Activated effector memory CD4-positive, alpha-beta T cell treated with Interleukin-2 at 50 U/mL for 16 hours (primary cell): ENCODE measurements at places on chromosomes 7 and 10.

DNA sequence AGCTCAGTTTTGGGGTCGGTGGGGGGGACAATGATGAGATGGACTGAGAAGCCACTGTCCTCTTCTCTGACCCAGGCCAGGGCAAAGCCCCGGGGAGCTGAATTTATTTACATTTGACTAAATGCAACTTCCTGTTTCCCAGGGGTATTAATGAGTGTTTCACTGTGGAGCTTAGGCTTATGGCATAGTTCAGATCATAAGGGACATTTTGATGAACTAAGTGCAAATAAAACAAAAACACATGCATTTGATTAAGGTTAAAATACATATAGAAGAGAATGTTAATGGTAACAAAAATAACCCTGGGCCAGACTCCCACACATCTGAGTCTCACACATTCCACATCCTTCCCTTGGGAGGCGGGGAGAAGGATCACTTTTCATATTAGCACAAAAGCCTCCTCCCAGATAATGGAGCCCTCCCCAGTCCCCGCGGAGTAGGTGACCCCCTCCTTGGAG lies 320.6 kb downstream of the FRMD4A start:
- DNase-seq: no peak

DNA sequence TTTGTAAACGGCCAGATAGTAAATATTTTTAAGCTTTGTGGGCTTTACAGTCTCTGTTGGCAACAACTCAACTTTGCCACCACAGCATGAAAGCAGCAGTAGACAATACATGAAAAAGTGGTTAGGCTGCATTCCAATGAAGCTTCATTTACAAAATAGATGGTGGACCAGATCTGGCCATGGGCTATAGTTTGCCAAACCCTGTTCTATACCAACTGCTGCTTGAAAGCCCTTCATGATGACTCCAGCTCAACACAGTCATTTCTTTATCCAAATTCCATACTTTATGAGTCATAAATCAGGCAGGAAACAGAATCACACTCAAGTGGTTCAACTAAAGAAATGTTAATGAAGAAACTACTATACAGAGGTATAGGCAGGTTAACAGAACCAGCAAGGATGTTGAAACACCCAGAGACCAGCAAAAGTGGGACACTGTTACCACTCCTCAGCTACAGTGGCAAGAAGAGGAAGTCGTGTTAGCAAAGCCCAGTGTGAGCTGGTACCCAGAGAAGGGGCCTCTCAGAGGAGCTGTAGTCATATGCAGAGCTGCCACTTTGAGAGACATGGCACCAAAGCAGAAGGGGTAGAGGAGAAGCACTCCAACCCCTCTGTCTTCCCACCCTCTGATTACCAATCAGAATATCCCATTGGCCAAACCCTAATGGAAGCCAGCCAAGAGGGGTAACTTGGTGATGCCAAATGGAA lies 72.5 kb downstream of the PRLHR start:
- no peak for DNase-seq

DNA sequence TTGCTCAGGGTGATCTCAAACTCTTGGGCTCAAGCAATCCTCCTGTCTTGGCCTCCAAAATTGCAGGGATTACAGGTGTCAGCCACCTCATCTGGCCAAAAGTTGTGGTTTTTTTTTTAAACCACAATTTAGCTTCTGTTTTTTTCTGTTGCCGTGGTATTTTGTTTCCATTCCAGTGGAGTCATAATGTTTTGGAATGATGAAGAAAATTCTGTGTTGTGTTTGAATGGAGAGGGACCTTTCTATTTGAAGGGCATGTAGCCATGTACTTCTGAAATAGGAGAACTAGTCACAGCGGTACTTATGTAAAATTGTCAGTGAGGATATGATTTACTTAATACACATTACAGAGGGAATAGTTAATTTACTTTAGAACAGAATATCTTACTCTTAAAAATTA lies 201.3 kb downstream of the ARL4A start:
- no peak for DNase-seq

- DNase-seq: no peak
Measured at GRCh38 chr10:70910486-70911341, 22.3 kb upstream of the PCBD1 start.

DNA sequence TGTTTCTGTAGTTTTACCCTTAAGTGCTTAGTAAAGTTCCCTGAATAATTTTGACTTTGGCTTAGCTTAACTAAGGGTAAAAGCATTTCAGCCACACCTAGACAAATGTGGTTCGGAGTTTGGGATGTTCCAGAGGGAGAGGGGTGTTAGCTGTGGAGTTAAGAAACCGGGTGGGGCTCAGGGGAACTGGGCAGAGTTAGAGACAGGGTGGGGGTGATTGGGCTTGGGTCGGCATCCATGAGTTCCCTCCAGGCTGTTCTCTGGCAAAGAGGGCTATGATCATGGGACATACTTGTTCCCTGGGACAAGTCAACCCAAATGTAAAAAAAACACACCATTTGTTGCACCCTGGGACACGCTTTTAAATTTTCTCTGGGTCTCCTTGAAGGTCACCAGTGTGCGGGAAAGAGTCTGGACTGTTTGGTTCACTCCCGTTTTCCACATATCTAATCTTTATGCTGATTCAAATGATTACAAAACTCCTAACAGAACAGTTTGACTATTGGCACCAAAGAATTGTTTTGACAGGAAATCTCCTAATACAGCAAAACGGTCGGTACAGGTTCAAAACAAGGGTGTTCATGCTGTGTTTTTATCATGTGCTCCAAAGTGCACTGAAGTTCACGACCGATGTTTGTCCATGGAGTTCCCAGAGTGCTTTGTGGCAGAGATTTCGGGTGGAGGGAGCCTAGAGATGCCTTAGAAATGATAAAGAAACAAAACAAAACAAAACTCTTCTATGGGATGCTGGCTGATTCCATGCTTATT lies 56.5 kb downstream of the PLXDC2 start:
- DNase-seq: no peak

GRCh38 chr7:3453398-3453797 lies 152.3 kb downstream of the SDK1 start:
- no peak for DNase-seq

GRCh38 chr7:9608560-9608959 lies 1175.2 kb downstream of the NXPH1 start:
- DNase-seq: no peak

- no peak for DNase-seq
Measured at GRCh38 chr7:67380326-67380725, 383.7 kb downstream of the TYW1 start.

DNA sequence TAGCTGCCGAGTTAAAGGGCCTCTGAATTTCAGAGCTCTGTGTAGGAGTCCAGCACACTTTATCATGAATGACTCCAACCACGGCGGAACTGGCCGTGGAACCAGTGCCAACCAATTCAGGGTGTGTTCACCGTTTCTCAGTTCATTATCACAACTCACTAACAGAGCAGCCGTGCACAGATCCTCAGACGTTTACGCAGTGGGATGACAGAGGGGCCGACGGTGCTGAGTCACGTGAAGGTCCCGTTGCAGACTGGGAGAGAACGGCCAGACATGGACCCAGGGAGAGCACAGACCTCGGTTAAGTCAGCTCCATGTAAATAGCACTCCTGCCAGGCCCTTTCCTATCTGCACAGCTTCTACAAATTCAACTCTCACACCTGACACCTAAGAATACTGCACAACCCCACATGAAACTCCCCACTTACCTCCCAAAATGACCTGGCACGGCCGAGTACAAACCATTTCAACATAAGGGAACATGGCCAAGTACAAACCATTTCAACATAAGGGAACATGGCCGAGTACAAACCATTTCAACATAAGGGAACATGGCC lies 95.5 kb downstream of the DIP2C start:
- no peak for DNase-seq

DNA sequence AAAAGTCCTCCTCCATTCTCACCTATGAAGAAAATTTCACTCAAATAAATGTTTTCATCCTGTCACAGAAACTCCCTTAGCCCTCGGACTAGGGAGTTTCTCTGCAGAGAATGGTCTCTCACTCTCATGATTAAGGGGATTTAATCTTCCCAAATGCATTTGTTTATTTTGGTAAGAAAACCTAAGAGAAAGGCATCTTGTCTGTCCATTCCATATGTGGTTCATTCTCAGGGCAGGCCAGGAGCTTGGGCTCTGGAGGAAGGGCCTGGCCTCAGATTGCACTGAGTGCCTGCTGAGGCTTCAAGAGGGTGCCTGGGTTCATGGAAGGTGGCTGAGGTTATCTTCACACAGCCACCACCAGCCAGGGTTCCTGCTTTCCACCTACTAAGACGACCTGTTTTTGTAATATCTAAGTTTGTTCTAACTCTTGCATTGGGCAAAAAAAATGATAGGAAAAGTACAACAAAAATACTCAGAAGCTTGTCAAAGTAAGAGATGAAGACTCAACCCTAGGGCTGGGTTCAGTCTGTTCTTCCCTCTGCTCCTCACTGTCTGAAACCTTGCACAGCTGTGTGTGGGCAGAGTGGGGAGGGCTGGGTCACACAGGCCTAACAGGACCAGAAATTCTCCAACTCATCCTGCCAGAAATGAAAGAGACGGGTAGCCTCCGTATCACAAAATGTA lies 186.7 kb downstream of the CXCL12 start:
- DNase-seq: no peak

GRCh38 chr10:122974023-122974422 lies 6.2 kb upstream of the PSTK start:
- DNase-seq: no peak

DNA sequence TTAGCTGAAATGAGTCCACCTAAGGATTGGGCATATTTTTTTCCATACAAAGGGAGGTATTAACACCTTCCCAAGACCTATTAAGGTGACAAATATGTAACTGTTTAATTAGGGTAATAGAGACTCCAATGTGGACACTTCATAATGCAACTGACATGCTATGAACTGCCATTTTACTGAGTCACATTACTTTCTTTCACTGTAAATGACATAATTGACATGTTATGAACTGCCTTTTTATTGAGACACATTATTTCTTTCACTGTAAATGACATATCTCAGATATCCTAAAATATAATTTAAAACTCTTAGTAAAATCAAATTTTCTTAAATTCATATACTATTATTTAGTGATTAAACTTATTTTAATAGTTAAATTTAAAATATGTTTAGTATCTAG lies 528.8 kb upstream of the PCDH15 start:
- DNase-seq: no peak

- no peak for DNase-seq
Measured at GRCh38 chr10:100020142-100020885, 10.6 kb upstream of the DNMBP start.

DNA sequence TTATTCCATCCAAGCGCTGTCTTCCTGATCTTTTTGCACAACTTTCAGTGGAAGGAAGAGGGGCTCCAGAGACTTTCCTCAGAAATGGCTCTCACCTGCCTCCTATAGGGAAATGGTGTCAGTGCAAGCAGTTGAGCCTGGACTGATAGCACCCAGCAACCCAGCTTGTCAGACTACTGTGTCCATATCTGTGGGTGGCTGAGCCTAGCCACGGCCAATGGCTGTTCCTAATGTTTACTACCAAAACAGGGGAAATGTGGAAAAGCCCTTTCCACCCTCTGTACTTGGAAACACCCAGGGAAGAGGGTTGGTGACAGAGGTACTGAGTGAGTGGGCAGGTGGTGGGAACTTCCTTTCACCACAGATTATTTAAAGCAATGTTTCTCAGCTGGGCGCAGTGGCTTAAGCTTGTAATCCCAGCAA lies 4.3 kb upstream of the YKT6 start:
- DNase-seq: no peak

DNA sequence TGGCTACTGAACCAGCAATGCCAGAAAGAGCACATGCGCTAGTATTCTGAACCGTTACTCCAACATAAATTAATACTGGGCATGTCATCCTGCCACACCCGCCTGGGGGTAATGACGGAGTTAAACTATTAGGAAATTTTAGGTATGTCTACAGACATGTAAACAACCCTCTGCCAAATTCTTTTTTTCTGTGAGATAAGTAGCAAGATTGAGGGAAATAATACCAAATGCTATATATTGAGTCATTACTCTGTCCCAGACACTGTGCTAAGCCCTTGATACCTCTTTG lies 7.4 kb downstream of the LSMEM1 start:
- no peak for DNase-seq
